Stimulated activated CD4-positive, alpha-beta T cell treated with anti-CD3 and anti-CD28 coated beads, Interleukin-15, amount 100 ng/mL, for 24 hours (primary cell): ENCODE measurements at places on chromosomes 13 and 19.
A peak's percentile ranks its signal among the peaks of the same experiment; 100 is the strongest.

- no peak for DNase-seq
Measured at GRCh38 chr19:48798937-48799336, 11.9 kb downstream of the BCAT2 start.

- DNase-seq, result no peak
Measured at GRCh38 chr19:3025549-3025886, 3.6 kb downstream of the TLE2 start.

DNA sequence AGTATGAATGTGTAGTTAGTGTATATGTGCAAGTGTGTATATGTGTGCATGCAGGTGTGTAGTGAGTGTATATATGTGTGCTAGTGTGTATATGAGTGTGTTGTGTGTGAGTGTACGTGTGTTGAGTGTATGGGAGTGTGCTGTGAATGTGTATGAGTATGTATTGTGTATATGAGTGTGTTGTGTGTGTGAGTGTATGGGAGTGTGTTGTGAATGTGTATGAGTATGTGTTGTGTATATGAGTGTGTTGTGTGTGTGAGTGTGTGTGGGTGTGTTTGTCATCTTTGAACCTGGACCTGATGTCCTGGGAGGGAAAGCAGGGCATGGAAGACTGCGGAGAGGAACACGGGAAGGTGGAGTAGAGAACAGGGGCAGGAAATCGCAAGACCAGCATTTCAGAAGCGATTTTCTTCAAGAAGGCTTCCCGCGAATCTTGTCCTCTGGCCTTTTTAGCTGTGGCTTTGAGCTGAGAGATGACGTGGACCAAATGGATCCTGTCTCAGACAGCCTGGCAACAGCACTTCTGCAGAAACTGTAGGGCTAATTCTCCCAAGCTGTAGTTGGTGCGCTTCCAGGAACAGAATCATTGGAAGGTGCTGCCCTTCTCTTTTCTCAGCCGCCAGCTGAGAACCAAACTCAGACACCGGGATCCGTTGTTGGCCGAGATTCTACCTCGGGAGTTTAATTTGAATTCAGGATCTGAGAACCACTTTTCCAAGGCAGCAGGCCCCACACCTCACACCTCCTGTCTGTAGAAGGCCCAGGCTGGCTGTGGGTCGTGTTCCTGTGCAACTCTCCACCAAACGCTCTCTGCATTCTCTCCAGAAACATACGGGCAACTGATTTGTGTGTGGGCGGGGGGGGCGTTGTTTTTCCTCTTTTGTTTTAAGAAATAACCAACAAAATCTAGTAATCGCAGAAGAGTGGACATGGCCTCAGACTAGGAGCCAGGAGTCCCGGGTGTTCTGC lies 94.7 kb upstream of the RAP2A start:
- no peak for DNase-seq

DNA sequence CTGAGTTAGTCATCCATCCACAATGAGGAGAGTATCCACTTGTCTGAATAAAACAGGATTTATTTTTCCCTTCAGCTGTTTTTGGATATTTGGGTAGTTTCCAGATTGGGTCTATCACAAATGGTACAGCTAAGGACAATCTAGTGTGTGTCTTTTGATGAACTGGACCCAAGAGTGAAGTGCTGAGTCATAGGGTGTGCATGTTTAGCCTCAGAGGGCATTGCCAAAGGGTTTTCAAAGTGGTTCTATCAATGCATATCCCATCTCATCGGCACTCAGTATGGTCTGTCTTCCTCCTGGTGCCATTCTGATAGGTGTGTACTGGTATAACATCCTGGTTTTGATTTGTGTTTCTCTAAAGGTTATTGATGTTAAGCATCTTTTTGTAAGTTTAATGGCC lies 62.3 kb downstream of the GSX1 start:
- no peak for DNase-seq

DNA sequence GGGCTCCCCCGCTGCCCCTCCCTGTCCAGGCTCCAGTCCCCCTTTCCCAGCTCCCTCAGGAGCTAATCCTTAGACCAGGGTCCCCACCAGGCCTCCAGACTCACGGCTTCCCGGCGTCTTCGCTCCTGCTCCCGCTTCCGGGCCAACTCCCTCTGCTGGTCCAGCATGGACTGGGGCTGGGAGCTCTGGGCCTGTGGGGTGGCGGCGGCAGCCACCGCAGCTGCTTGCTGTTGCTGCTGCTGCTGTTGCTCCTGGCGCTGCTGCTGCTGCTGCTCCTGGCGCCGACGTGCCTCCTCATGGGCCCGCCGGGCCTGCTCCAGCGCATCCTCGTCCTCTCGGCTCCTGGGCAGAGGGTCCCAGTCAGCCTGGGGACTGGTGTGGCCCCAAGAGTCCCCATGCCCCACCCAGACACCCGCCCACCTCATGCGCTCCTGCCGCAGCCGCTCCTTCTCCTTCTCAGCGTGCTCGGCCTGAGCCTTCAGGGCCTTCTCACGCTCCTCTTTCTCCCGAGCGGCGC lies 6.4 kb upstream of the EPHX3 start:
- DNase-seq, result no peak

DNA sequence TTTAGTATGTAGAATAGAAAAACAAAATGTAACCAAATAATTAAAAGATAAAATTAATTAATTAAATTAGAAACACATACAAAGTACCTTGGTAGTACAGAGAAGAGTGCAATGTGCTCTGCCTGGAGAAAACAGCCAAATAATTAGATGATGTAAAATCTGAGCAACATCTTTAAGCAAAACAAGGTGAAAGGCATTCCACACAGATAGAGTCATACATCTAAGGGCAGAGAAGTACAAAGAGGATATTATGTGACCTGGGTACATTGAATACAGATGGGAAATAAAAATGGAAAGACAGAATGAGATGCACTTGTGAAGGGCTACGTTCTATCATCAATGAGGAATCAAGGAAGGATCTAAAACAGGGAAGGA lies 25.2 kb upstream of the FNDC3A start:
- no peak for DNase-seq

- no peak for DNase-seq
Measured at GRCh38 chr13:37179645-37180044, 74.2 kb upstream of the CSNK1A1L start.

DNA sequence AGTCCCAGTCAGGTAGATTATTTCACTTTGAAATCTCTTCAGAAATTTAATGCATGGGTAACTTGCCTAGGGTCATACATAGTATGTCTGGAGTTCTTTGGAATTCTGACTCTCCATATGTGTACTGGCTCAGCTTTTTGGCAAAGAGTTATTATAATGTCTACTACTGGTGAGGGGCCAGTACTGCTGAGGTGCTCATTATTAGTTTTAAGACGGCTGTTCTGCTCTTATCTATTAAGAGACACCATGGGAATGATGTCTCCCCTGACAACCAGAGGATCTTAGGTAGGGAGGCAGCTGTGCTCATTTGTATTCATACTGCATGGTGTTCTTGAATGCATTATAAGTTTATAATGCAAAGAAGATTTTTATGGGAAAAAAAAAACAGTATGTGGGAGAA lies 184.1 kb downstream of the RGCC start:
- DNase-seq, result no peak

GRCh38 chr19:45161738-45162607 lies 1.2 kb upstream of the NKPD1 start:
- DNase-seq, result no peak

DNA sequence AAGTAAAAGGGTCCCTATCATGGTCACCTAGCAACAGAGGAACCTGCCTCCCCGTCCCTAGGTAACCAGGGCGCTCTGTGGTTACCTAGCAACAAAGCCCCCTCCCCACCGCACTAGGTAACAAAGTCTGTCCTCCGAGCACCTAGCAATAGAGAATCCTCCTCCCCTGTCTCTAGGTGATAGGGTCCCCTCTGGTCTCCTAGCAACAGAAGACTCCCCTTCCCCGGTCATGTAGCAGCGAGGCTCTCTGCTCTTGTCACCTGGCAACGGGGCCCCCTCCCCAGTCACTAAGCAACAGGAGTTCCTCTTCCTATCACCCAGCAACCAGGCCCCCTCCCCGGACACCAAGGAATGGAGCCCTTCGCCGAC lies 307 bp downstream of the JOSD2 start:
- DNase-seq, result no peak

GRCh38 chr19:2586196-2586595 lies 110.3 kb downstream of the GADD45B start:
- DNase-seq, result no peak

DNA sequence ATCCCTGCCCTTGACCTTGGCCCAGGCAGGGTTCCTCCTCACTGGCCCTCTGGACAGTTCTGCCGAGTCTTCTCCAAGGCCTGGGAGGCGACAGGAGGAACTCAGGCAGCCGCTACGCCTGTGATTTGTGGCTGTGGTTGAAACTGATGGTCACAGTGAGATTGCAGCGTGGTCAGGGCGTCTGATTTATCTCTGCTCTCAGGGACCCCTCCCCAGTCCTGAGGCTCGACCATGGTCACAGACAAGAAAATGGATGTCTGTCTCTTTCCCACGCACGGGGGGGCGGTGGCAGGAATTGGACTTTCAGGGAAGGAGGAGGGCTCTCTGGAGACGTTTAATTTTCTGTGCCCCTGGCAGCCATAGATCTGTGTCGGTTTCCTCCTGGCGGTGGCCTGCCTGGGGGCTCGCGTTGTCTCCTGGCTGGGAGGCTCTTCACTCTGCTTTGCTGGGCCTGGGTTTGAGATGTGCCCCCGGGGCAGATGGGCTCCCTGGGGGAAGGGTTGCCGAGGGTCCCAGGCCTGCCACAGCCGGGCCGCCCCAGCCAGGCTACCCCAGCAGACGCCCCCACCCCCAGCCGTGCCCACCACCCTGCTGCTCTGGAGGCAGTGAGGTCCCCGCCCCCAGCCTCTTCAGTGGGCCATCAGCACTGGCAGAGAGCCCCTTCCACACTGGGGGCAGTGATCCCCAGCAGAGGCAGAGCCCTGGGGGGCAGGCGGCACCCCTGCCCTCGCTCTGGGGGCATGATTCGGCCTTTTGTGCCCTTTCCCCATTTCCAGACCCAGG lies 167.4 kb downstream of the KDM4B start:
- no peak for DNase-seq

DNA sequence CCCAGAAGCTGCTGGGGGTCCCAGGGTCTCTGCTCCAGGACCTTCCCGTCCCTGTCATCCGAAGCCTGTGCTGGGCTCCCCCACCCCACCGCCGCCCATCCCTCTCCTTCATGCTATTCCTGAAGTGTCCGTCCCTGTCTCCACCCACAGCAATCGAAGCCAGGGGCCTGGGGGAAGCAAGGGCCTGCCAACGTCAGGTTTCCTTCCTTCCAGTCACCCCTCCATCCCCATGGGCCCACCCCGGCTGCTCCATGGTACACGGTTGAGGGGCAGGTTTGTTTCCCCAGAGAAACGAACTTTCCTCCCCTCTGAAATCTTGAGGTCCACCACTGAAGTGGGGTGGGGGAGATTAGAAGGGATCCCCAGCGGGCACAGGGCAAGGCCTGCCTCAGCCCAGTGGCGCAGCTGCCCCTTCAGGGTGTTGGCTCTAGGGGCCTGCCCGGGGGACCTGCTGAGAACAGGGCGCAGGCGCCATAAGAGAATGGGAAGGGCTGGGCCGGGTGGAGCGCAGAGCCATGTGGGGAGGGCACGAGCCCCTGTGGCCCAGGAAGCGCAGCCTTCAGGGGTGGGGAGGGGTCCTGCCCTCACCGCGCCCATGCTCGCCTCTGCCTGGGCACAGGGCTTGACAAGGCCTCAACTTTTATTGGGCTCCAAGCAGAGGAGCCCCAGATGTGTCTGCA lies 16.1 kb downstream of the CEBPG start:
- no peak for DNase-seq

- no peak for DNase-seq
Measured at GRCh38 chr19:43620061-43621001, 902 bp upstream of the ZNF428 start.

- DNase-seq, result no peak
Measured at GRCh38 chr19:280541-281009, 10.6 kb downstream of the PLPP2 start.

GRCh38 chr19:45424191-45425058 lies 708 bp upstream of the ERCC1 start:
- peak; percentile 62 for DNase-seq

GRCh38 chr19:15264061-15264932 lies 32.0 kb upstream of the EPHX3 start:
- peak; percentile 81 for DNase-seq

GRCh38 chr19:44627631-44628030 lies 14.3 kb downstream of the IGSF23 start:
- DNase-seq, result no peak

- DNase-seq, result peak; percentile 21
Measured at GRCh38 chr19:23075031-23075733, 41.6 kb upstream of the ZNF730 start.

- DNase-seq, result no peak
Measured at GRCh38 chr13:59837101-59837500, 326.6 kb downstream of the DIAPH3 start.

- no peak for DNase-seq
Measured at GRCh38 chr13:102935896-102936321, 90.1 kb downstream of the ERCC5 start.

DNA sequence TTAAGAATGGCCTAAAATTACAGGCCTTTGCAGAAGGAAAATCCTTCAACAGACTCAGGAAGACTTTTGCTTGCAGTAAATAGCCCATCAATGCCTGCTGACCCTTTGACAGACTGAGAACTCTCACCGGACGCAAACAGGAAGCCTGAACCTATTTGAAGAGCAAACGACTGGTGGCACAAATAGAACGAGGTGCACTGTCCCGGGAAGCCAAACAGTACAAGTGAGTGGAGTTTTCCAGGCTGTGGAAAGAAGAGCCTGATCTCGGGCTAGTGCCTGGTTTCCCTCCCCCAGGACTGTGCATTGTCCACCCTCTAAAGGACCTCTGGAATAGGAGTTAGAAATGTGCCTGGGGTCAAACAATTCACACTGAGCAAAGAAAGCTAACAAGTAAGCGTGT lies 165.5 kb downstream of the FGF14 start:
- no peak for DNase-seq

DNA sequence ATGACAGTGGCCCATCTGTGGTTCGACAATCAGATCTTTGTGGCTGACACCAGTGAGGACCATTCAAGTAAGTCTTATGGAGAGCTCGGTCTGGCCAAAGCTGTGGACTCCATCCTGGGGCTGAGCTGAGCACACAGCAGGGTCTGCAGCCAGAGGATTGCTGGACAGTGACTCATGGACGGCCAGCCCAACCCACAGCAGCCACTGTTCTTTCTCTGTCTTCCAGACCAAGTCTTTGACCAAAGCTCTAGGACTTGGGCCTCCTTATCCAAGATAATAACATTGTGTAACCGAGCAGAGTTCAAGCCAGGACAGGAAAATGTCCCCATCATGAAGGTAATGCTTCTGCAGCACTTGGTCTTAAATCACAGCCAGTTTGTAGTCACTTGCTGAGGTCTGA lies 12.4 kb downstream of the ATP12A start:
- no peak for DNase-seq

- DNase-seq, result no peak
Measured at GRCh38 chr13:47310401-47310800, 413.5 kb upstream of the HTR2A start.
